Neural crest cell (in vitro differentiated cells): ENCODE measurements at places on chromosomes 1 and 21.
A peak's percentile ranks its signal among the peaks of the same experiment; 100 is the strongest.

- DNase-seq = no peak
Observed at GRCh38 chr1:116919802-116920201, 10.1 kb downstream of the PTGFRN start.

DNA sequence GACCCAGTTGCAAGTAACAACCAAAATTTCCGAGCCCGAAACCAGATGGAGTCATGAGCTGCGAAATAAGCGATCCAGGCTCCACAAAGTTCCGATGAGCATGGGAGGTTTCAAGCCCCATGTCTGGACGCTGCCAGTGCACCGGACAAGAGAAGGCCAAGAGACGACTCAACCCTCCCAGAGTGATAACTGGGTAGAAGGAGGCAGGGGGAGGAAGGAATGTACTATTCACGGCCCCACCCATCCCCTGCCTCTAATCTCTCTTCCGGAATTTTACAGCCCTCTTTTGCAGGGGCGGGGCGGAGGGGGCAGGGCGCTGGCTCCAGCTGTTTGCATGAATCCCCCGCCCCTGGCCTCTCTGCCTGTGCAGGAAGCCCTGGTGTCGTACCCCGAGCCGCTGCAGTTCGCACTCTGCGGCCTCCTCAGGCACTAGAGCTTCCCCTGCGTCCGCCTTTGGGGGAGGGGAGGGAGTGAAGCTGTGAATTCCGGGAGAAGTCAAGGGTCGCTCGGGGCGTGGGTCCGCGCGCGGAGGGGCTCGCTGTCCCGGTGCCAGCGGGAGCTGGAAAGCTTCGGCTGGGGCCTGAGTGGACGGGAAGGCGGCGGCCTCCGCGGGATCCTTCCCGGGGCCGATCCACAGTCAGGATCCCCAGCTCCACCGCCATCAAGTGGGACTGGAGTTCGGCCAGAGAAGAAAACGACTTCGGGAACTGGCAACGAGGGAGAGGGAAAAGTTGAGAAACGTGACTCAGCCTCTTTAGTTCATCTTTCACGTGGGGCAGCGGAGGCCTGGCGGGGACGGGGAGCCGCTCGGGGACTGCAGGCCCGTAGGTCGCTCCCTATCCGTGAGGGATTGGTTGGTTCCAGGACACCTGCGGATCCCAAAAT is 6.3 kb upstream of the PTP4A2 start:
- DNase-seq = peak; percentile 71

DNA sequence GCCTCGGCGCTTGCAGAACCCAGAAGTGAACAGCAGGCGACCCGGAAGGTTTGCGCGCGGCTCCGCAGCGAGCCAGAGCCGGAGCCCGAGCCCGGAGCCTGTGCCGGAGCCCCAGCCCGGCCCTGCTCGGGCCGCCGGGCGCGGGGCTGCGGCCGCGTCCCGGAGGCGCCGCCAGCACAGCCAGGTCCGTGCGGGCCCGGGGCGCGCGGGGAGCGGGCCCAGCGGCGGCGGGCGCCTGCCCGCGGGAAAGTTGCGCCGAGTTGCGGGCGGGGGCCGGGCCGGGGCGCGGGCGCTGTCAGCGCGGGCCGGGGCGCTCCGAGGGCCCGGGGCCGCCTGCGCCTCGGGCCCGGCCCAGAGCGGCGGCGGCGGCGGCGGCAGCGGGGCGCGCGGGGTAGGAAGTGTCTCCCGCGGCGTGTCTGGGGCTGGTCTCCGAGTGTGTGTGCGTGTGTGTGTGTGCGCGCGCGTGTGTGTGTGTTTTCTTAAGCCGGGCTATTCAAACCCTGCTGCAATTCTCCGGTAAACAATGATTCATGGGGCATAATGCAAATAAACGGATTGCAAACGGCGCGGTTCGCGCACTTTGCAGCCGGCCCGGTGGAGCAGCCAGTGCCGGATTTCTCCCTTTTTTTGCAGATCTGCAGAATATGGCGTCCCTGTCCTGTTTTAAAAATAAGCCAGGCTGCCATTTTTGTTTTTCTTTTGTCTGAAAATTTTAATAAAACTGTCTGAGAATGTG is at the start of gene ZNF362:
ZNF362 (plus strand) TSS at position 22 of the 736 bp plus-strand sequence. CDS start 14,083 bp downstream, outside the sequence.
- peak; percentile 54 for DNase-seq

DNA sequence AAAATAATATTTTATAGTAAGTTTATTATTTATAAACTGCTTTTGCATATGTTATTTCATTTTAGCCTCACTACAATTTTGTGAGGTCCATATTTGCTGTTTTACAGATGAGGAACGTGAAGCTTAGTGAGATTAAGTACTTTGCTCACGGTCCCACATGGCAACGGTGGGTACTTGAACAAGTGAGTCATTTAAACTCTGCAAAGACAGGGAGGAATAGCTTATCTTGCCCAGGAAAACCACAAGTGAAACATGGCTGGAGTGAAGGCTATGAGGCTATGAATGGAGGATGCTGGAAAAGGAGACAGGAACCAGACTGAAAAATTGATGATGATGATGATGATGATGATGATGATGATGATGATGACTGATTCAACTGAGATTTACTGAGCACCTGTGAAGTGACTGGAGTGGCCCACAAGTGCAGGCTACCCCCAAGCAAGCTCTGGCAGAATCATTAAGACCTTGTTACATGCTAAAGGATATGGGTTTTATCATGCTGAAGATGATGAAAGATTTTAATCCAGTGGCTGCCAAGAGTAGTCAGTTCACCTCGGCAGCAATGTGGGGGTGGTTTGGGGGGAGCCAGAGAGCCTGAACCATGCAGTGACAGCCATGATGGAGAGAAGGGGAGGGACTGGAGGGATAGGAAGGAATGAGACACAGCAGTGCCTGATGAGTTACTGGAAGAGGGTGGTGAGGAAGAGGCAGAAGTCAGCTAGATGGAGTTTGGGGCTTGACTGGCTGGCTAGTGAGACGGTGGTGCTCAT is 1.4 kb upstream of the ABCA4 start:
- no peak for DNase-seq

GRCh38 chr1:43495204-43495603 is 35.5 kb upstream of the PTPRF start:
- DNase-seq = no peak

GRCh38 chr1:92065042-92065441 is 10.2 kb downstream of the SETSIP start:
- no peak for DNase-seq

GRCh38 chr1:905071-905749 is 18.5 kb upstream of the SAMD11 start:
- DNase-seq = no peak

- no peak for DNase-seq
Observed at GRCh38 chr1:43844114-43844513, 89.5 kb upstream of the ARTN start.

DNA sequence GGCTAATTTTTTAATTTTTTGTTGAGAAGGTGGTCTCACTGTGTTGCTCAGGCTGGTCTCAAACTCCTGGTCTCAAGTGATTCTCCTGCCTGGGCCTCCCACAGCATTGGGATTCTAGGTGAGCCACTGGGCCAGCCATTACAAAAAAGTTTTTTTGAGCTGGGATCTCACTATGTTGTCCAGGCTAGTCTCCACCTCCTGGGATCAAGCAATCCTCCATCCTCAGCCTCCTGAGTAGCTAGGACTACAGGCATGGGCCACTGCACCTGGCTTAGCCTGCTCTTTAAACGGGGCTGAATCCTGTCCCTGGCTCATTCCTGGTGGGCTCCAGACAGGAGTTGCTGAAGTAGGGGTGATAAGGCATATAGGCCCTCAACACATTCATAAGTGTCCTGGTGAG is 2.5 kb downstream of the TAS1R1 start:
- DNase-seq = no peak

DNA sequence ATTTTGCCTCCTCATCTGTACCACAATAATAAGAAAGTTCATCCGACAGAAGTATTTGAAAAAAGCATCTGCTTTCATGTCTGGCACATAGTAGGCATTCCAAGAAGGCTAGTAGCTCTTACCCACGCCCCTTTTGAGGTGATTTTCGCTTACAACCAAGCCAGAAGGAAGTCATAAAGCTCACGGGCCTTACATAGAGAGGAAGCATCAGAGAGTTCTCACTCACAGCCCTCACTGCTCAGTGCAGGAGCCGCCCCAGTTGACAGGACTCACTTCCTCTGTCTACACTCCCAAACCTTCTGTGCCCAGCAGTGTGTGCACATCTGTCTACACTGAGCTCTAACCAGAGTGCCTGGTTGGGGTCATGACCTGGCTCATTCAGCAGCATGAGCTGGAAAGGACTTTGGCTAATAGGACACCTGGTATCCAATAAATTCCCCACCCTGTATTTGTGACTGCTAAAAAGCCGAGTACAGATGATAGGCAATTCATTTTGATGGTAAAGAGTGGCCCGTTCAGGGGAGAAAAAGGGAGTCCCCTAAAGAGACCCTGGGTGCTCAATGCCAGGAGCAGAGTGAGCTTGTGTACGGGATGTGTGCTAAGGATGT is 36.8 kb upstream of the DUSP10 start:
- no peak for DNase-seq

DNA sequence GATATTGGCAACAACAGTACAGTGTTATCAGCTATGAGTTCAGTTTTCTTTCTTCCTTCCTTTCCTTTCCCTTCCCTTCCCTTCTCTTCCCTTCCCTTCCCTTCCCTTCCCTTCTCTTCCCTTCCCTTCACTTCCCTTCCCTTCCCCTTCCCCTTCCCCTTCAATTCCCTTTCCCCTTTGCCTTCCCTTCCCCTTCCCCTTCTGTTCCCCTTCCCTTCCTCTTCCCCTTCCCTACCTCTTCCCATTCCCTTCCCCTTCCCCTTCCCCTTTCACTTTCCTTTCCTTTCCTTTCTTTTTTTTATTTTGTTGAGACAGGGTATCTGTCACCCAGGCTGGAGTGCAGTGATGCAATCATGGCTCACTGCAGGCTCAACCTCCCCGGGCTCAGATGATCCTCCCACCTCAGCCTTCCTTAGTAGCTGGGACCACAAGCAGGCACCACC is 72.3 kb upstream of the CAPZB start:
- no peak for DNase-seq

GRCh38 chr1:244160455-244161235 is 109.6 kb downstream of the ZBTB18 start:
- DNase-seq = no peak

DNA sequence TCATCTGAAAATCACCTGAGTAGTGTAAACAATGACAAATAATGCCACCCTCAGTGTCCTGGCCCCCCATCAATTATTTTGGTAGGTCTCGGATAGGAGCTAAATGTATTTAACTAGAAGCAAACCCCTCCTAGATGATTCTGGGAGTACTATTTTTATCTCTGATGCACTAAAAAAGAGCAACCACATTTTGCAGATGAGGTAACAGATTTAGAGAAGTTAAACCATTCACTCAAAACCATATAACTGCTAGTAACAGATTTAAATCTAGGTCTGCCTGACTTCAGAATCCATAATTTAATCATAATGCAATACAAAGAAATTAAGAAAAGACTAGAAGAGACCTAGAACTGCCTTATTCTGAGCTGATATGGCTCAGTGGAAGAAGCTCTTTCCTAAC is 17.3 kb upstream of the PTCH2 start:
- DNase-seq = no peak

- DNase-seq = no peak
Observed at GRCh38 chr1:214718724-214719123, 115.7 kb downstream of the CENPF start.

GRCh38 chr1:65703853-65704252 is 88.8 kb upstream of the PDE4B start:
- DNase-seq = no peak

DNA sequence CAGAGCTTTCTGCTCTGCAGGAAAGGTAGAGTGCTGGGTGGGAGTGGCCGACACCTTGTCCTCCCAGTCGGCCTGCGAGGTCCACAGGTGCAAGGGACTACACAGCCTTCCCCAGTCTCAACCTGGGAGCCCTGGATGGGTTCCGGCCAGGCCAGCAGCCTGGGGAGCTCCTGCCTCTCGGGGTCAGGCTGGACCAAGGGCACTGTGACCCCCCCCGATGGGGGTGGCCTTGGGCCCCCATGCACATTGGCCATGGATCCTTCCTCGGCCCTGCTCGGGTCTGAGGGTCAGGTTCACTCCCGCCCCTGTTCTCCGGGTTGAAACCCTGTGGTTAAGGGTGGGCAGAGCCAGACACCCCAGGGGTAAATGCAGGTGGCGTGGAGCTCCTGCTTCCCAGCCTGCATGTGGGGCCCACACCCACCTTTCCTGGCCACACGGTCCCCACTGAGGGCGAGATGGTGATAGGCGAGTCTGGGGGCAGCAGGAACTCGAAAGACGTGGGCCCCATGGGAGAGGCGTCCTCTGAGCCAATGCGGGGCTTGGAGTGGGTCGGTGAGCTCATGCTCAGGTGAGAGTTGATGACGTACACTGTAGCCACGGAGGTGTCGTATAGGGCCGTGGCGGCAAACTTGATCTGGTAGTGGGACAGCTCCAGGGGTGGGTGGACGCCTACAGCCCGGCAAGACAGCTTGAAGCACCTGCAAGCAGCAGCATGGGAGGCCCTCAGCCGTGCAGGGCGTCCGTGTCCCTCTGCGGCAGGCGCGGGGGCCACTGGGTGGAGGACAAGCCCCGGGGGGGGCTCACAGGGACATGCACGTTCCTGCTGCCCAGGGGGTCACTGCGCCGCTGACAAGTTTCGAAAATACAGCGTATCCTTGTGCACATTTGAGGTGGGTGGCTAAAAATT is 10.8 kb upstream of the TMEM52 start:
- no peak for DNase-seq

DNA sequence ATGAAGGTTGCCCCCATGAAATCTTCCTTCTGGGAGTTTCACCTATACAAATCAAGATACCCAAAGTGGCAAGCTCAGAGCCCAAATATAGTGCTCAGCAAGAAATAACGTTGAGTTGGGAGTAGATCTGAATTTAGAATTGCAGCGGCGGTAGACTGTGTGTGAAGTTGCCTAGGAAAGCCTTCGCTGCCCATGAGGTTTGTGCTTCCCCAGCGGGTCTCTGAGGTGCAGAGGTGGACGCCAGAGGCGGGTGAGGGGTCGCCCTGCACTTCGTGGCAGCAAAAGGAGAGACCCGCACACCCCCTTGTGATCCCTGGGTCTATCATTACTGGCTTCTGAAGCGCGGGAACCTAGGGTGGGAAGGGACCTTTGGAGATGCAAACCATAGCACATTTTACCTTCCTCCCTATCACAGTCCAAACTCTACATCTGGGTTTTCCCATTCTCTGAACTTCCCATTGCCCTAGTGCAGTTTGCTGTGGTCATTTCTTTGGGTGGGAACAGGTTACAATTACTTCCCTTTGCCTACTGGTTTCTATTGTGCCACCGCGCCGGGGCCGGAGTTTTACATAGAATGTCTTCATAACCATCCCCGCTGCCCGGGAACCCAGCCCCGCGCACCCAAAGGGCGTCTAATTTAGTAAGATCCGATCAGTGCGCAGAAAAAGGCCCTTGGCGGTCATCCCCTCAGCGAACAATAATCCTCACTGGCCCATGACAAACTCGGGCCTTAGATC is 5.2 kb downstream of the TBX15 start:
- DNase-seq = no peak

DNA sequence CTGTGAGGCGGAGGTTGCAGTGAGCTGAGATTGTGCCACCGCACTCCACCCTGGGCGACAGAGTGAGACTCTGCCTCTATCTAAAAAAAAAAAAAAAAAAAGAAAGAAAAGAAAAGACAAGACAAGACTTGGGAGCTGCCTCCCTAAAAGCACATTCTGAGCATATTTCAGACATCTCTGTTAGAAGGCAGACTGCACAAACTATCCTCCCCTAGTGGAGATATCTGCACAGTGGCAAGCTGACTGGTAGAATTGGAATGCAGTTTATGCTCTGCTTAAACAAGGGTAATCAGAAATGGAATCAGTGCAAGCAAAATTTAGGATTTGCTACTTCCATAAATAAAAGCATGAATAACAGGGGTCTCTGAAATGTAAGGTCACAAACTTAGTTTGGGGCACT is 31.8 kb downstream of the GNG4 start:
- no peak for DNase-seq
